Gastrocnemius medialis (tissue), 4 donors: ENCODE measurements at places on chromosomes 13 and 19. TPM values are rescaled to one million over a fixed set of nuclear protein-coding genes. Genes with fewer than 3 reads are reported as not detected.

ZNF536 gene
- 0.20 TPM for total RNA-seq

FPR3 gene
- total RNA-seq = 1.2 TPM

TNFSF13B gene
- 0.62 TPM for total RNA-seq

FFAR2 gene
- total RNA-seq = not detected

MUC16 gene
- total RNA-seq = not detected

MATK gene
- 1.7 TPM for total RNA-seq

ZNF260 gene
- total RNA-seq = 16.3 TPM

PRRG2 gene
- 4.6 TPM for total RNA-seq

CEACAM18 gene
- not detected for total RNA-seq

IGFL4 gene
- total RNA-seq = not detected

PABPC3 gene
- total RNA-seq = not detected

UBE2L5 gene
- not detected for total RNA-seq
